Stimulated activated CD8-positive, alpha-beta memory T cell treated with anti-CD3 and anti-CD28 coated beads, Interleukin-15, amount 100 ng/mL, for 4 hours (primary cell): ENCODE measurements at places on chromosomes 1 and 21.
A peak's percentile ranks its signal among the peaks of the same experiment; 100 is the strongest.

- DNase-seq = no peak
Measured at GRCh38 chr1:164740000-164740526, 181.1 kb downstream of the PBX1 start.

DNA sequence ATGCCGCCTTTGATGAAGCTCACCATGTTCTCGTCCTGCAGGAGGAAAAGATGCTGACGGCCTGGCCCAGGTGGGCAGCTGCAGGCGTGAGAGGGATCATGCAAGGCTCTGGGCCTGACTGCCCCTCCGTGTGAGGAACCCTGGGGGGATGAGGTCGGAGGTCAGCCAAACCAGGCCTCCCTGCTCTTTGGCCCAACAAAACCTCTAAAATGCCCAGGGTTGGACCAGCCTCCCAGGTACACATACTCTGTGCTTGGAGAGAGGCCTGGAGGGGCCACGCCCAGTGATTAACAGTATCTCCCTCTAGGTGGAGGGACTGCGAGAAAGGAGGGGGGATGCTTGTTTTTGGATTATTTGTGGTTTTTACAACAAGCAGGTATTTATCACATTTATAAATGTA lies 21.1 kb downstream of the TTC39A start:
- no peak for DNase-seq

- DNase-seq = no peak
Measured at GRCh38 chr1:12475947-12476346, 142.1 kb downstream of the DHRS3 start.

- no peak for DNase-seq
Measured at GRCh38 chr1:68163220-68163619, 69.1 kb downstream of the WLS start.

- DNase-seq = no peak
Measured at GRCh38 chr1:173413271-173413707, 63.8 kb upstream of the PRDX6 start.

DNA sequence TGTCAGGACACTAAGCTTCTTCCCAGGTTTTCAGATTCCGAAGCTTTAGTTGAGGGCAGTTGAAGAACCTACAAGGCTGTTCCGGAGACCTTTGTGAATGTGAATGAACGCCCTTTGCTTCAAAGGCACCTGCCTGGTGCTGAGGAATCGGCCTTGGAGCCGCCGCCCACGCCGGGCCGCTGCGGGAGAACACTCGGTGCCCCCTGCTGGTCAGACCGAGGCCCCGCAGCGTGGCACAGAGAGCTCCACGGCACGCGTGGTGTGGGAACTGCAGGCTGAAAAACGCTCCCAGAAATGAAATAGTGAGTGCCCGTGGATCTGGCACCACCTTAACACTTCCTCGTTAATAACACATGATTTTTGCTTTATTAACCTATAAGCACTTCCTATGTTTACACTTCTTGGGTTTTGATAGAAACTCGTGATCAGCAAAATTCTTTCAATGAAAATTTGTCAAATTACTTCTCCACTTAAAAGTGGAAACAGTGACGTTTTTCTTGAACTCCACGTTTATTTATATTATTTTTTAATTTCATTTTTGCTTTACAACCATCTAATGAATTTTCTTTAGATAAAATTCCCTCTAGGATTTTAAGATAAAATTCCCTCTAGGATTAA lies 460.6 kb downstream of the DSCAM start:
- DNase-seq = no peak

- DNase-seq = no peak
Measured at GRCh38 chr1:169507413-169507812, 21.7 kb upstream of the SLC19A2 start.

- DNase-seq = no peak
Measured at GRCh38 chr1:24300971-24301784, 18.0 kb upstream of the GRHL3 start.

GRCh38 chr1:200872446-200873115 lies at the start of gene GPR25:
GPR25 (plus strand) TSS chr1:200872981; CDS start chr1:200873038, 57 bp downstream.
- DNase-seq = no peak

DNA sequence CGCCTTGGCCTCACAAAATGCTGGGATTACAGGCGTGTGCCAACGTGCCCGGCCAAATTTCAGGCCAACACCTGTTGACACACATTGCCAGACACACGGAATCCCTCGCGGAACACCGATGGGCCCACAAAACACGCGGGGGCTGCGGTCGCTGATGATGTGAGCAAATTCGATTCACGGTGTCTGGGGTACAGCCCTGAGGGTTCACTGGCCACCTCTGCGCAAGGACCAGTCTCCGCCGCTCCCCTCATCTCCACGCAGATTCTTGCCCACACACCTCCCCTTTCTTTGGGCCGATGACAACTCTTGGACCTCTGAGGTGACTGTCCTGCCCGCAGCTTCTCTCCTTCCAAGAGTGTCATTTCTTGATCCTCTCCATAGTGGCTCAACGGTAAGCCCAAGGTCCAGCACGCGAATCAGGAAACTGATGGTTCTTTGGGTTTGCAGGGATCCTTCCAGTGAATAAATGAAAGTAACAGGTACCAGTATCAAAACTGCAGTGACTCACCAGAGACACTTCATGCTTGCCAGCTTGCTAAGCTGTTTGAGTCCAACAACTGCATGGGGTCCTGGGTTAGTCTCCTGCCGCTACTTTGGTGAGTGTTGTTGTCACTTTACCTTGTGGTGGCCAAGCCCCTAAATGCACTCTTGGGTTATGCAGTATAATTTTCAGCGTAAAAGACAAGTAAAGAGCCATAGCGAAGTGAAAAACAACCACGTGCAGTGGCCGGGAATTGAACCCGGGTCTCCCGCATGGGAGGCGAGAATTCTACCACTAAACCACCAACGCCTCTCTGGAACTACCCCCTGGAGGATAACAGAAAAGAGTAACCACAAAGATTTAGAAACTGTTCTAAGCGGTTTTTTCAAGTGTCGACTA lies 11.0 kb upstream of the RNU1-3 start:
- DNase-seq = peak; percentile 19

DNA sequence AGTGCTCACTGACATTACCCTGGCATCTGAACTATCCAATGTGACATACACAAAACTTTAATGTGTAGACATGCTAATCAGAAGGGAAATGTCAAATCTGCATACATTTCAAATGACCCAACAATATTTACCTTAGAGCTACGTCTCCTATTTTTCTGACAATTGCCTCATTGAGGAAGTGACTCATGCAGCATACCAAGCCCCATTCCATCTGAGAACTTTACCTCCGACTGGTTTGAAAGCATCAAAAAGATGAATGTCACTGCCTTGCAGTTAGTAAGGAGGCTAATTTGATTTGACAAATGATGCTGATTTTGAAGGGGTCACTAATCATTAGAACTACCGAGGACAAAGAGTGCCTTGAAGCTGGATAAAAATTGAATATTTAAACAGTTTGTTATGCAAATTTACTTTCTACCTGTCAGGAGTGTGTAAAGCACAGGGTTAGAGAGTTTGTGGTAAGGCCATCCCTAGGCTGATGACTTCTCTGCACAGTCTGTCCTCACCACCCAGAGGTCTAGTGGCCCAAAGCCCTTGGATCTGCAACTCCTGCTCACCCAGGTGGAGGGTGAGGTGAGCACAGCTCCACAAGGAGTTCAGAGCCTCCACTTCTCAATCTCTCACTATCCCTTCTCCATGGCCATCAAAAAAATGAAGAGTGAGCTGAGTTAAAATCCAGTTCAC lies 500.3 kb upstream of the C1orf87 start:
- no peak for DNase-seq

DNA sequence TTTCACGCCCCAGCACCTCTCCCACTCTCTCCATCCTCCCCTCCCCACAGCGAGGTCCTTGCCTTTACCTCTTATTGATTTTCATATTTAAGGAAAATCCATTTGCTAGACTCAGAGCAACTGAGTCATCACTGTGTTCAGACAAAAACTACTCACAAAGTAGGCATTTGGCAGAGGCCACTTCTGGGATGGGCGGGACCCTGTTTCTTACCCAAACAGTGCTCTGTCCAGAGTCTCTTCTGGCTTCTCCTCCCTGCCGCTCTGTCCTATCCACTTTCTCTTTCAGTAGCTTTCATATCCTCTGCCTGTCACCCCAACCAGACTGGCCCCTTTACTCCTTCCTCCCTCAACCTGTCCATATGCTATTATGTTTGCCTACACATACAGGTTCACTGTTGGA lies 2.4 kb upstream of the NAV1 start:
- no peak for DNase-seq

GRCh38 chr1:100722221-100722620 lies 2.7 kb downstream of the VCAM1 start:
- no peak for DNase-seq

GRCh38 chr1:174296309-174296708 lies 137.0 kb downstream of the RABGAP1L start:
- DNase-seq = no peak

DNA sequence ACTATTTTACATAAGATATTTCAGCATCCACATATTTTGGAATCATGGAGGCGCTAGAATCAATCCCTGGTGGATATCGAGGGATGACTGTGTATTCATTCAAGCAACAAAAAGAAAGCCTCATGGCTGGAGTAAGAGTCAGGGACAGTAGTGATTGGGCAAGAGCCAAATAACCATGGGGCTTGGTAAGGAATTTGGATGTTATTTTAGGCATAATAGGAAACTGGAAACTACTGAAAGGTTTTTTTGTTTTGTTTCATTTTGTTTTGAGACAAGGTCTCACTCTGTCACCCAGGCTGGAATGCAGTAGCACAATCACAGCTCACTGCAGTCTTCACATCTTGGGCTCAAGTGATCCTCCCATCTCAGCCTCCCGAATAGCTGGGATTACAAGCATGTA lies 33.8 kb upstream of the EYA3 start:
- DNase-seq = no peak

- peak; percentile 7 for DNase-seq
Measured at GRCh38 chr1:204286831-204287421, 72.8 kb downstream of the PLEKHA6 start.

DNA sequence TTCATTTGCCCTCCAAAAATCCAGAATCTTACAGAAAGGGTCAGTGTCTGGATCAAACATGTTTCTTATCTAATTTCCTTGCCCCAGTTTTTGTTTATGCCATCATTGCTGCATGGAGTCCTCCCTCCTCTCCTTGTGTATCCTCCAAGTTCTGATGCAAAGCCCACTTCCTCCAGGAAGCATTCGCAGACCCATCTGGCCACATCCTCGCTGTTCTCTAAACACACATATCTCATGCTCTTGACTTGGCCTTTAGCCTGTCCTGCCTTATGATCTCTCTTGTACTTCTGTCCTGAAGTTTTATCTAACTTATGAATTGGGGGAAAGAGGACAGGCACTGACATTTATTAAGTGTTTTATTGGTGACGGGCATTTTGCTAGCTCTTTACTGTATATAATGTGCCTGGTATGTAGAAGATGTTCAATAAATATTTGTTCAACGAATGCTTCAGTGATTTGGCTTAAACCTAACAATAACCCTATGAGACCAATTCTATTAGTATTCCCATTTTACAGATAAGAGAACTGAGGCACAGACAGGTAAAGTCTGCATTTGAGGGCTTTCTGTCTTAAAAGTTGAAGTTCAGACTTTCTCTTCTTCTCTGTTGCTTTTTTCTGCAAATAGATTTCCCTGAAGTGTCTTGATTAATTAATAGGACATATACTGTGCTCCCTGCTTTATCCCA lies 19.2 kb upstream of the ID3 start:
- DNase-seq = no peak

DNA sequence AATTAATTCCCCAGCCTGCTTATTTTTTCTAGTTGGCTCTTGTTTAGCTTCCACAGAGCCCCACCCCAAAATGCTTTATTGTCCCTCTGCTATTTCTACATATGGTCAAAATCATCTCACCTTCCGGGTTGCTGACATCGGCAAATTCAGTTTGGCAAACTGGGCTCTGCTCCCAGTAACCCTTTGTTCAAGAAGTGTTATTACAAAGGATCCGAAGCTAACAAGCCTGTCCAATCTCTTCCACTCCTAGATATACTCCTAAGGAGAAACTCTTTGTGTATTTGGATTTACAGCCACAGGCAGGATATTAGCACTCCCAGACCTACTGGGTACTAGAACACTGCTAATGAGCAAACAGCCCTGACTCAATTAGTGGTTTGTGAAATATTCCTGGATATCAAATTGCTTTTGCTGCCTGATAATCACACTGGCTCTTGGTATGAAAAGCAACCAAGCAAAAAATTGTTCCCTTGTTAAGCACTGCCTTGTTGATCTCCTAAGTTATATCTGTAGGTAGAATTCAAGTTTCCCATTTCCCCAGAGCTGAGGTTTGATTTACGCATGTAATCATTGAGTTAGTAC lies 4.0 kb downstream of the JUN start:
- DNase-seq = no peak

GRCh38 chr1:77704736-77705135 lies 22.3 kb upstream of the ZZZ3 start:
- DNase-seq = no peak

- peak; percentile 15 for DNase-seq
Measured at GRCh38 chr1:192445839-192446489, 129.2 kb downstream of the RGS21 start.

GRCh38 chr1:213720032-213720431 lies 267.7 kb upstream of the PROX1 start:
- no peak for DNase-seq

- DNase-seq = no peak
Measured at GRCh38 chr1:18932879-18933278, 23.6 kb downstream of the IFFO2 start.

DNA sequence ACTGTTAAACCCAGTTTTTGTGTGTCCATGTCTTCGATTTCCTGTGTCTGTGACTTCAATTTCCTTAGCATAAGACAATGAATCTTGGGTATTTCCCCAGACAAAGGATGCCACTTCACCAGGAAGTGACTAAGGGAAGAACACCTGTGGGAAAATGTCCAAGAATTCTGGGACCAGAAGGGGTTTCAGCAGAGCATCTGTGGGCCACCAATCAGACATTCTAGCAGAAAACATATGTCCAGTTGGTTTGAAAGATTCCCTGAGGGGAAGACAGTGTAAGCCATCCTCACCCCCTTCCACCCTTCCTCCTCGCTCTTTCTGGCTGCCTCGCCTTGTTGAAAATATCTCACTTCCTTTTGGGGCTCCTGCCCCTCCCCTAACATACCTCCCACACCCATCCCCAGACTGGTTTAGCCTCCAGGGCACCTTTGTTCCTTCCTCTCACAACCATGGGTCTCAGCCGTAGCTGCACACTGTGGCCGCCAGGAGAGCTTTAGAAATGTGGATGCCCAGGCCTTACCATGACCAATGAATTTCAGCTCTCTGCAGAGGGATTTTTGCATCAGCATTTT lies 25.5 kb upstream of the IFNAR1 start:
- no peak for DNase-seq

DNA sequence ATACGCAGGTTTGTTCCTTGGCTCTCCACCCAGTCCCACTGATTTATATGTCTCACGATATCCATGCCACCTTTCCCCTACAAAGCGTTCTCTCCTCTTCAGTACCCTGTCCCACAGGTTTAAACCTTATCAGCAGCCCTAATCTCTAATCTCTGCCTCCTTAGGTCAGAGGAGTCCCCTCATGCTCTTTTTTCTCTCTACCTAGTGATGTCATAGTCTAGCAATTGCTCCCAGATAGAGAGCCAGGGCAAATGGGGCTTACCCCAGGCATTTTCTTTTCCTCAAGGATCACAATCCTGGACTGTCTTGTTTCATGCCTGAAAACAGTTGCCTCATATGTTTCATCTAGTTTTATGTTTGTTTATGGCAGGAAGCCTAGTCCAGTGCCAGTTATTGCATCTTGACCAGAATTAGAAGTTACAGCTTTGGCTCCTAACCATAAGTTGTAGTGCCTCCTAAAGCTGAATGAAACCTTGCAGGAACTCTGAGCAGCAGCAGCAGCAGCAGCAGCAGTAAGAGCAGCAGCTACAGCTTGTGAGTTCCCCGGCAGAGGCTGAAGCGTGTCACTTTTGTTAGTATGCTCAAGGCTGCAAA lies 26.7 kb upstream of the TP53BP2 start:
- no peak for DNase-seq
